Activated CD4-positive, alpha-beta T cell treated with anti-CD3 and anti-CD28 coated beads for 36 hours (primary cell): ENCODE measurements at places on chromosomes 5 and 9. TPM values are rescaled to one million over a fixed set of nuclear protein-coding genes. Genes with fewer than 3 reads are reported as not detected.
A peak's percentile ranks its signal among the peaks of the same experiment; 100 is the strongest.

DNA sequence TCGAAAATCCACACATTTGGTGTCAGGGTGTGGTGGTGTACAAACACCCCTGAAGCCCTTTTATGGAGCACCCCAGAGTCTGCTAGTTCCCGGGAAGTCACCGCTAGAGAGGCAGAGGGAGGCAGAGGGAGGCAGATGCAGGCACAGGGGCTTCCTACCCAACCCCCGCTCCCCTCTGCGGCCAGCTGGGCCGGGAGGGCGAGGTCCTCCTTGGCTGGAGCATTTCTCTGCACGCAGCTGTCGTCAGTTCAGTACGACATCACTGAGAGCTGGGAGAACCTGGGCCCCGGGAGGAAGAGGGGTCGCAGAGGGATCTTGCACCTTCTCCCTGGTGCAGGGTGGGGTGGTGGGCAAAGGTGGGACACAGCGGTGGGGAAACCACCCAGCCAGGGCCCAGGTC, 15.8 kb upstream of the UBAC1 start:
- no peaks in the 10 kb centered on the region for H3K36me3 ChIP-seq
- H3K4me1 ChIP-seq = peaks cover 11% of the 10 kb centered on the region
- no peak overlapping the region for H3K4me3 ChIP-seq
- no peaks in the 10 kb centered on the region for H3K27me3 ChIP-seq
- no peak for DNase-seq

GRCh38 chr5:4700069-4700468, 440.1 kb upstream of the ADAMTS16 start:
- no peaks in the 10 kb centered on the region for H3K27me3 ChIP-seq
- DNase-seq = peak; percentile 56
- no peaks in the 10 kb centered on the region for H3K4me1 ChIP-seq
- H3K4me3 ChIP-seq = no peak overlapping the region
- no peak overlapping the region for H3K27ac ChIP-seq

DNA sequence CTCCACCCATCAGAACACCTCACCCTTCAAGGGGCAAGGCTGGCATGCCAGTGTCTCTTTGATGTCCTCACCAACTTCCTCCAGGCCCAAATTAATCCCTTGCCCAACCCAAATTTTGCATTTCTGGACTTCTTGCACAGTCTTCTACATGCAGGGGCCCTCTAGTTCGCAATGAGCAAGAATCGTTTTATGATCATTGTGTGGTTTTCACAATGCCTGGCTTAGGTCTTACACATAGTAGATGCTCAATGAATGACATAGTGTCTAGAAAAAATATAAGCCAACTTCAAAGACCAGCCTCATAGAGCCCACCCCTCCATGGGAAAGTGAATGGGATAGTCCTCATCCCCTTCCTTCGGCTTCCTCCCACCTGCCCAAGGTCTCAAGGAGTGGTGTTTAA, 9.8 kb upstream of the ESM1 start:
- no peaks in the 10 kb centered on the region for H3K36me3 ChIP-seq
- H3K27me3 ChIP-seq = no peaks in the 10 kb centered on the region
- H3K4me1 ChIP-seq = peaks cover 6% of the 10 kb centered on the region
- no peak for DNase-seq

DNA sequence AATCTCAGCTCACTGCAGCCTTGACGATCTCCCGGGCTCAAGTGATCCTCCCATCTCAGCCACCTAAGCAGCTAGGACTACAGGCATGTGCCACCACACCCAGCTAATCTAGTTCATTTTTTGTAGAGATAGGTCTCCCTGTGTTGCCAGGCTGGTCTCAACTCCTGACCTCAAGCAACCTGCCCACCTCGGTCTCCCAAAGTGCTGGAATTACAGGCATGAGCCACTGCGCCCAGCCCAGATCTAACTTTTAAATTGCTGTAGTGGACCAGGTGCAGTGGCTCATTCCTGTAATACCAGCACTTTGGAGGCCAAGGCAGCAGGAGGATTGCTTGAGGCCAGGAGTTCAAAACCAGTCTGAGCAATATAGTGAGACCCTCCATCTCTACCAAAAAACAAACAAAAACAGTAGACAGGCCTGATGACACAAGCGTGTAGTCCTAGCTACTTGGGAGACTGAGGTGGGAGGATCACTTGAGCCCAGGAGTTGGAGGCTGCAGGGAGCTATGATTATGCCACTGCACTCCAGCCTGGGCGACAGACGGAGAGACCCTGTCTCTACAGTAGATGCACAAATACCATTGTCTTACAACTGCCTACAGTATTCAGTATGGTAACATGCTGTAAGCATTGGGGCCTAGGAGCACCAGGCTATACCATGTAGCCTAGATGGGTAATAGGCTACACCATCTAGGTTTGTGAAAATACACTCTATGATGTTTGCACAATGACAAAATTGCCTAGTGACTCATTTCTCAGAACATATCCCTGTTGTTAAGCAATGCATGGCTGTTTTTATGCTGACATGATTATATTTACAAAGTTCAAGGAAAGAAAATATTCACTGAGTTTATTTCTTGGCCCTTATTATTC, 1.5 kb upstream of the SIT1 start:
- peak overlapping the region; percentile 97 for H3K27ac ChIP-seq
- DNase-seq = no peak
- no peak overlapping the region for H3K4me3 ChIP-seq

- no peak for DNase-seq
- H3K27me3 ChIP-seq = no peaks in the 10 kb centered on the region
- peaks cover 29% of the 10 kb centered on the region for H3K4me1 ChIP-seq
- H3K36me3 ChIP-seq = no peaks in the 10 kb centered on the region
Observed at GRCh38 chr9:129610213-129610472, 10.8 kb downstream of the C9orf50 start.

GRCh38 chr5:161105525-161105924, 253.5 kb upstream of the ATP10B start:
- DNase-seq = no peak
- H3K4me1 ChIP-seq = no peaks in the 10 kb centered on the region
- peaks cover 2% of the 10 kb centered on the region for H3K27me3 ChIP-seq
- no peak overlapping the region for H3K27ac ChIP-seq
- H3K4me3 ChIP-seq = no peak overlapping the region
- H3K36me3 ChIP-seq = no peaks in the 10 kb centered on the region

GRCh38 chr9:110532908-110533665, 46.5 kb downstream of the SVEP1 start:
- no peaks in the 10 kb centered on the region for H3K4me1 ChIP-seq
- no peak for DNase-seq
- H3K27me3 ChIP-seq = no peaks in the 10 kb centered on the region
- H3K27ac ChIP-seq = no peak overlapping the region
- no peaks in the 10 kb centered on the region for H3K36me3 ChIP-seq
- H3K4me3 ChIP-seq = no peak overlapping the region

PCA3 gene
- not detected for total RNA-seq

SAXO1 gene
- not detected for total RNA-seq

DNA sequence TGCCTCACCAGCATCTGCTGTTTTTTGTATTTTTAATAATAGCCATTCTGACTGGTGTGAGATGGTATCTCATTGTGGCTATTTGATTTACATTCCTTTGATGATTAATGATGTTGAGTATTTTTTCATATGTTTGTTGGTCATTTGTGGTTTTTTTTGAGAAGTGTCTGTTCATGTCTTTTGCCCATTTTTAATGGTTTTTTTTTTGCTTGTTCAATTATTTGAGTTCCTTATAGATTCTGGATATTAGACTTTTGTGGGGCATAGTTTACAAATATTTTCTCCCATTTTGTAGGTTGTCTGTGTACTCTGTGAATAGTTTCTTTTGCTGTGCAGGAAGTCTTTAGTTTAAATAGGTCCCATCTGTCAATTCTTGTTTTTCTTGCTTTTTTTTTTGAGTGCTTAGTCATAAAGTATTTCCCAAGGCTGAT, 148.1 kb downstream of the NPR3 start:
- H3K27ac ChIP-seq = no peak overlapping the region
- DNase-seq = no peak
- H3K36me3 ChIP-seq = no peaks in the 10 kb centered on the region
- H3K27me3 ChIP-seq = no peaks in the 10 kb centered on the region

PCDHGA1 gene
- total RNA-seq = 0.05 TPM

GRCh38 chr9:98326459-98327248, 71.2 kb upstream of the TBC1D2 start:
- H3K4me3 ChIP-seq = no peak overlapping the region
- H3K27ac ChIP-seq = no peak overlapping the region

- DNase-seq = no peak
- peaks cover 72% of the 10 kb centered on the region for H3K4me1 ChIP-seq
- H3K4me3 ChIP-seq = no peak overlapping the region
- H3K27ac ChIP-seq = no peak overlapping the region
- no peaks in the 10 kb centered on the region for H3K27me3 ChIP-seq
- peaks cover 9% of the 10 kb centered on the region for H3K36me3 ChIP-seq
Observed at GRCh38 chr9:20570756-20571155, 51.5 kb downstream of the MLLT3 start.

INSL4 gene
- not detected for total RNA-seq

DNA sequence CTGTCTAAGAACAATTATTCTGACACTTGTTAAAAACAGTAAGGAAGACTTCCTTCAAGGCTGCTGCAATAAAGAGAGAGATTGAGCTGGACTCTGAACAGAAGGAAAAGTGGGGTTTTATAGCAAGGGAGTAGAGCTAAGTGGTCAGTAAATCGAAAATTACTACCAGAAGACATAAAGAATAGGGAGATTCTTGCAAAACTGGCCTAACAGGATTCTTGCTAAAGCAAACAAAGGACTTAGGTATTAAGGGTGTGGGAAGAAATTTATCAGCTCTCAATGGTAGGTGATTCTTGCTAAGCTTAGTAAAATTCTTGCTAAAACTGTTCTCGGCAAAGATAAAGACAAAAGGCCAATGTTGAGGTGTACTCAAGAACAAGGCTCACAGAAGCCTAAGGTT, 300.5 kb downstream of the SLCO4C1 start:
- DNase-seq = no peak
- H3K27me3 ChIP-seq = no peaks in the 10 kb centered on the region
- no peak overlapping the region for H3K27ac ChIP-seq
- H3K4me1 ChIP-seq = no peaks in the 10 kb centered on the region
- H3K4me3 ChIP-seq = no peak overlapping the region

C5 gene
- total RNA-seq = 2.4 TPM

GRCh38 chr5:32646061-32646969, 61.0 kb downstream of the SUB1 start:
- no peaks in the 10 kb centered on the region for H3K4me1 ChIP-seq
- H3K4me3 ChIP-seq = no peak overlapping the region
- no peaks in the 10 kb centered on the region for H3K36me3 ChIP-seq
- H3K27me3 ChIP-seq = no peaks in the 10 kb centered on the region

- no peak for DNase-seq
- H3K4me1 ChIP-seq = peaks cover 2% of the 10 kb centered on the region
- H3K27ac ChIP-seq = no peak overlapping the region
Observed at GRCh38 chr9:120486347-120486746, 93.6 kb downstream of the CDK5RAP2 start.

HTR1A gene
- total RNA-seq = not detected

DNA sequence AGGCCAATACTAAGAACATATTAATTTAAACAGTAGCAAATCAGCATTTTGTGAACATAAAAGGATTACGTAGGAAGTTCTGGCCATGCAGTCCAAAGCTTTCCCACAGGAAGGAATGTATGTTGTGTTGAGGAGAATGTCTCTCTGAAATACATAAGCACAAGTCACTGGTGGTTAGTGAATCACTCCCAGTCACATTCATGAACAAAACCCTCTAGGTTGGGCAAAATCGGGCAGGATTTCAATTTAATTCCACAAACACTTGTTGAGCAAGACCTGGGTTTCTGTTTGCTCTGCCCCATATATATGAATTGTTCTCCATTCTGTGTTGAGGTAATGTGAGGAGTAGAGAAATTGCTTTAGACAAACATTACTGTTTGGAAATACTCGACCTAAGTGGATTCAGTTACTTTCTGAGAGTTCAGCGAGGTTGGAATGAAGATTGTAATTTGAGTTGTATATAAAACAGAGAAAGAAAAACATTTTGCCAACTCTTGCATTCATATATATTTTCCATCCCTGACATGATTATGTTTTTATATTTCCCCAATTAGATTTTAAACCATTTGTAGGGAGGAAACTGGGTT, 127.6 kb upstream of the RPS23 start:
- H3K27ac ChIP-seq = no peak overlapping the region
- no peaks in the 10 kb centered on the region for H3K4me1 ChIP-seq
- DNase-seq = no peak
- peaks cover 3% of the 10 kb centered on the region for H3K36me3 ChIP-seq
- H3K4me3 ChIP-seq = no peak overlapping the region
- H3K27me3 ChIP-seq = peaks cover 2% of the 10 kb centered on the region

DNM1 gene
- 0.50 TPM for total RNA-seq

NEUROG1 gene
- total RNA-seq = not detected

- DNase-seq = no peak
- H3K27ac ChIP-seq = no peak overlapping the region
- H3K36me3 ChIP-seq = no peaks in the 10 kb centered on the region
- H3K4me3 ChIP-seq = no peak overlapping the region
- H3K4me1 ChIP-seq = no peaks in the 10 kb centered on the region
Observed at GRCh38 chr5:38853753-38854470, 8.1 kb downstream of the OSMR start.

CDH18 gene
- total RNA-seq = not detected

GRCh38 chr5:7941692-7942091, 72.7 kb downstream of the MTRR start:
- peaks cover 16% of the 10 kb centered on the region for H3K27me3 ChIP-seq
- H3K4me3 ChIP-seq = no peak overlapping the region
- H3K27ac ChIP-seq = no peak overlapping the region
- no peaks in the 10 kb centered on the region for H3K4me1 ChIP-seq
- no peaks in the 10 kb centered on the region for H3K36me3 ChIP-seq
- no peak for DNase-seq

DNA sequence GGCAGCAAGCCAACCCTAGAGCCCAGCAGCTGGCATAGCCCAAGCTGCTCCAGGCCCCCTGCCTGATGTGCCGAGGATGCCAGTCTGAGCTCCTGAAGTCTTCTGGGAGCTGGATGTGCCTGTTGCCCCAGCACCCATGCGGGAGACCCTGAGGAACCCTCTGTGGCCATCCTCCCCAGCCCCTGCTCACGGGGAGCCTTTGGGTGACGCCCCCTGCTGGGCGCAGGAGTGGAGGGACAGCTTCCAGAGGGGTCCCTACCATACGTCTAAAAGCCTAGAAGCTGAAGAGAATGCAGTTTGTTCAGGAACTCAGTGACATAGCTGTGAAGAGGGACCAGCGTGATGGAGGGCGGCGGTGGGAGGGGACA, 33.1 kb upstream of the MVB12B start:
- H3K36me3 ChIP-seq = no peaks in the 10 kb centered on the region
- H3K4me1 ChIP-seq = no peaks in the 10 kb centered on the region
- H3K27me3 ChIP-seq = peaks cover 7% of the 10 kb centered on the region
- H3K27ac ChIP-seq = no peak overlapping the region

DNA sequence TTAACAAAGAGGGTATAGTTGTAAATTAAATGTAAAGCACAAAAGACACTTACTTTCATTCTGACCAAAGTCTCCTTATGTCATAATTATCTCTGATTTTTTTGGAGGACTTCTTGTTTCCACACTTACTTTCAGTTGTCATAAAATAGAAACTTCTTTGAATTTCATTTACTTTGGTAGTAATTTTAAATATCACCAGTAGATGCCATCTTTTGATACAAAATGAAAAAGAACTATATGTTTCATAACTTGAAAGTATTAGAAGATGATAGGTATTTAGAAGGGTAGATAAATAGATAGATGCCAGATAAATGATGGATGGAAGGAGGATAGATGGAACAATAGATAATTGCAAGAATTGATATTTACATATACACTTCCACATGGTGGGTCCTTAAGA, 1865.3 kb upstream of the CDH9 start:
- no peaks in the 10 kb centered on the region for H3K27me3 ChIP-seq
- no peak for DNase-seq
- H3K36me3 ChIP-seq = no peaks in the 10 kb centered on the region
- H3K27ac ChIP-seq = no peak overlapping the region
- H3K4me1 ChIP-seq = no peaks in the 10 kb centered on the region
